ENCODE measurements at places on chromosomes 16 and 17.

- DNase-seq, result no peak
These were observed 27.8 kb downstream of the COPRS start for GRCh38 chr17:31830971-31831858.

DNA sequence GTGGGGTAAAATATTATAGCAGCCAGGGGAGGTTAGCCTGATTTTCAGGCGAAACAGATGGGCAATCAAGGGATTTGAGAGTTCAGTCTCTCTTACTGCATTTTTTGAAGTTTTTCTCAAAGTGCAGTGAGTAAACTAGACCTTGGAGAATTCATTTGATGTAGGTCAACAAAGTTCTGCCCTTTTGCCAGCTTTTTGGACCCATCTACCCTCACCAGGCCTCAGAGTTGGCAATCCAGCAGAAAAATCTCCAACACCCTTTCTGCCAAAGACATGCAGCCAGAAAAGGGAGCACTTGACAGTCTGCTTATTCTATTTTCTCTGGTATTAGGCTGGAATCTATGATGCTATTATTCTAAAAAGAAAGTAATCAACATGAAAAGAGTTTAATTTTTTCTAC is 162.2 kb upstream of the TOM1L1 start:
- no peak for DNase-seq

- no peak for DNase-seq
These were observed 18.3 kb upstream of the LITAF start for GRCh38 chr16:11604783-11605563.

GRCh38 chr17:12877953-12878669 is 88.8 kb downstream of the ARHGAP44 start:
- DNase-seq, result no peak

GRCh38 chr17:17200311-17200710 is 5.8 kb downstream of the PLD6 start:
- no peak for DNase-seq

GRCh38 chr16:22683258-22683657 is 130.7 kb upstream of the HS3ST2 start:
- DNase-seq, result no peak

DNA sequence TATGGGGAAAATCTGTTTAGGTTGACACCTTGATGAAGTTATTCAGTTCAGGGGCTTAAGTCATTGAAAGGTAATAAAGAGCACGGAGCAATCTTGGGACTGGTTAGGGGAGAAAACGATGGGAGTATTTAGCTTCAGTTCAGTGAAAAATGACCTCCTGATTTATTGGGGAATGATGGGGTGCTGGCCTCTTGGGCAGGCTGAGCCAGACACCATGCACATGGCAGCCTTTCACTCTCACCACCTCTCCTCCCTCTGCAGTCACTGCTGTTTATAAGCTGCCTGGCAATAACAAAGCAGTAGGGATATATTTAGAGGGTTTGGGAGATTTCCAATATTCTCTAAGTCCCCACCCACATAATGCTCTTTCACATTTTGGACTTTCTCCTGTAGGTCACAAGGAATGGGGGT is 140.5 kb upstream of the HS3ST2 start:
- DNase-seq, result no peak

DNA sequence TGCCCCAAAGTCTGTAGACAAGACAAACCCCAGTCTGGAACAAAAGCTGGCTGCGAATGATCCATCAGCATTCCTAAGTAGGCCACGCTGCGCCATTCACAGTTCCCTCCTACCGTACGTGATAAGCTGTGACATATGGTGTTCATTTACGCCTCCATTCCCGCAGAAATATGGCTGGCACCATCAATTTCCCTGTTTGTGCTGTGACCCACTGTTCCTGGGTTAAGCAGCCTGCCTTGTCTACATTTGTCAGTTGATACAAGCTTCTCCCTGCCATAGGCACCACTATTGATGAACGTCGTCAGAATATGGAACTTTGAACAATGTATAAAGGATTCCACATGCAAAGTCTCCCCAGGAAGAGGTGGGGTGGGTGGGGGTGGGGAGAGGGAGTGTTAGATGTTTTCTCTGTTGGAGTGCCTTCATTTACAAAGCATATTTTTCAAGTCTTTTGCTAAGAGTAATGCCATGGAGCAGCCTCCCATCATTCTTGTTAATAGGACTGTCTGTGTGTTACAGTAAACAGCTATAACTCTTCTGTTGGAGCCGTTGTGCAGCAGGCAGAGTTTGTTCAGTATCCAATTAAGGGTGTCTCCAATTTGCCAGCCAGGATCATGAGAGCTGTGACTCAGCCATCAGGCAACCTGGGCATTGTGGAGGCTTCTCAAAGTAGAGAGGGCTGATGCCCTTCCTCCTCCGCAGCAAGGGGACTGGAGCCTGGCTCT is 294.6 kb downstream of the TMEM114 start:
- DNase-seq, result no peak

DNA sequence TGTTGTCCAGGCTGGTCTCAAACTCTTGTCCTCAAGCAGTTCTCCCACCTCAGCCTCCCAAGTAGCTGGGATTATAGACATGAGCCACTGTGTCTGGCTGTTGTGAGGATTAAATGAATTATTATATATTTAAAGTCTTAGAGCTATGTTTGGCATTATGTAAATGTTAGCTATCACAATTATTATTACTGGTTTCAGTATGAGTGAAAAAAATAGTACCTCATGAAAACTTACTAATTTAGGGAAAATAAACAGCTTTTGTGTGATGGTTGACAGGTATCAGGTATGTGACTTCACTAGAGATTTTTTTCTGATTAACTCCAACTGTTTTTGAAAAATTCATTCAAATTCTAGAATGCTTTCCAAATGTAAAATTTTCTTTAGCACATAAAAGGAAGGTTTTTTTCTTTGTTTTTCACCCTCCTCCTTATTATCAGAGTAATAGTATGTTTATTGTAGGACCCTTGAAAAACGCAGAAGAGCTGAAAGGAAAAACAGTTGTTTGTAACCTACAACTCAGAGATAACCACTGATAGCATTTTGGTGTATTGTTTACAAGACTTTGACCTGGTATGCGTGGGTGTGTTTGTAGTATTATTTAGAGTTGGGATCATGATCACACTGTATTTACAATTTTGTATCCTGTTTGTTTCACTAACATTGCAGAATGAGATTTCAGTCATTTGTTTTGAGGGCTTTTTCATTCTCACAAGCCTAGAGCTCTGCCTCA is 13.2 kb downstream of the NLK start:
- no peak for DNase-seq

DNA sequence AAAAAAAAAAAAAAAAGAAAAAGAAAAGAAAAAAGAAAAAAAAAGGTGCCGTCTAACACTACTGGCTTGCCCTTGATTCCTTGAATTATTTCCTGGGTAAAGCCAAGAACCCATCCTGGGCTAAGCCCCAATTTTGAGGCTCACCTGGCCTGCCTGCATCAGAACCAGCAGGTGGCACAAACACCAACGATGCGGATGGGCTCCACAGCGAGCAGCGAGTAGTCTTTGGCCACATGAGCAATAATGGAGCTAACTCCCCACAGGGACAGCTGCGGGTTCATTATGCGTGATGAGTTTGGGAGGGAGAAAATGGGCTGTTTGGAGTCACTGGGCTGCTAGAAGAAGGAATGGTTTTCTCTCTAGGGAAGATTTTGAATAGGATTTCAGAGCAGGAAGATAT is 91.1 kb downstream of the ASIC2 start:
- no peak for DNase-seq

DNA sequence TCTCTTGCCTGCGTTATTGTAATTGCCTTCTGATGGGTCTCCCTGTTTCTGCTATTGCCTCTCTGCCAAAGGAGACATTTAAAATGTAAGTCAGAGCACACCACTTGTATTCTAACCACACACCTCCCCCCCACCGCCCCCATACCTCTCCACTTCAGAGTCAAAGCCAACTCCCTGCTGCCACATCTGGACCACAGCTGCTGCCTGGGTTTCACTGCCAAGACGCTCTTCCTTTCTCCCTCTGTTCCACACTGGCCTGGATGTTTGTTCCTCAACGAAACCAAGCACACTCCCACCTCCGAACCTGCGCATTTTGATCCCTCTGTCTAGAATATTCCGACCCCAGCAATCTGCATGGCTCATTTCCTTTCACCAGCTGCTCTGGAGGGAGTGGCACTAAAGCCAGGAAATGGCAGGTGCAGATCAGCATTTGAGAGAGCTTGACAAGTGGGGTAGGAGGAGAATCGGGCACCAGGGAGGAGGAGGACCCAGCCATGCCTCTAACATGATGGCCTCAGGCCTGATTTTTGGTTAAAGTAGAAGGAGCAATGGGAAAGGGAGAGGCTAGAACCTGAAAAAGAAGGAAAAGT is 92.4 kb upstream of the HS3ST2 start:
- no peak for DNase-seq

- DNase-seq, result no peak
These were observed 409.6 kb downstream of the GRIN2A start for GRCh38 chr16:9772526-9773225.

DNA sequence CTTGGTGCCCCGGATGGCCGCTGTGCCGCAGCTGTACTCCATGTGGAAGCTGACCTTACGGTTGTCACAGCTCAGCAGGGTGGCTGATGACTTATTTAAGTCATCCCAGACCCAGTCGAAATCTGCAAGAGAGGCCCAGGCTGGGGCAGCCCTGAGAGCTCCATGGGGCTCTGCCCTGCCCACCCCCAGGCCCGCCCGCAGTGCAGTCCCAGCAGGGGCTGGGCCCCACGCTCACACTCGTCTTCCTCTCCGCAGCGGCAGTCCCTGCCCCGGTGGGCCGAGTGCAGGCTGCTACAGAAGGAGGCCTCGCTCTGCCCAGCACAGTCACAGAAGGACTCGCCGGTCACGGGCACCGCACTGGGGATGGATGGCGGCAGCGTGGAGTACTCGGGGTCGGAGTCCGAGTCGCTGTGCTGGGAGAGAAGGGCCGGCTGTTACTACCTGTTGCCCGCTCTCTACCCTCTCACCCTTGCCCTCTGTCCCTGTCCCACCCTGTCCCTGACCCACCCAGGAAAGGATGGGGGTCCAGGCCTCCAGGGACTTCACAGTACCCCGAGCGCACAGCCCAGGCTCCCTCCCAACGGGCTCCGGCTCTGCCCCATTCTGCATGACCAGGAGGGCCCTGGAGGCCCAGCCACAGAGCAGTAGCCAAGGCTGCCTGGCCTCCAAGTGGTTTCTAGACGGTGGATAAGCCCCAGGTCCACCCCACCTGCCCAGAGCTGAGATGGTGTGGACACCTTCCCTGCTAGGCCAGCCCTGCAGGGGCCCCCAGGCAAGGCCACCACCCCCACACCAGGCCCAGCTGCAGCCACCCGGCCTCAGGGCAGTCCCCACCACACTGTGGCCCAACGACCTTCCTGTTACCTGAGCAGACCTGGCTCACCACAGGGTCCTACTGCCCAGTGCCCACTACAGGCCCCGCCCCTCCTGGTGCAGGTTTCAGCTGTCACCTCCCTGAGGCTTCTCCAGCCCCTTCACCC is 3.9 kb downstream of the SPSB3 start:
- DNase-seq, result no peak

- peak; percentile 43 for DNase-seq
These were observed 1.3 kb downstream of the METTL23 start for GRCh38 chr17:76727745-76728456.

- DNase-seq, result no peak
These were observed 47.3 kb downstream of the C16orf82 start for GRCh38 chr16:27114006-27114405.

DNA sequence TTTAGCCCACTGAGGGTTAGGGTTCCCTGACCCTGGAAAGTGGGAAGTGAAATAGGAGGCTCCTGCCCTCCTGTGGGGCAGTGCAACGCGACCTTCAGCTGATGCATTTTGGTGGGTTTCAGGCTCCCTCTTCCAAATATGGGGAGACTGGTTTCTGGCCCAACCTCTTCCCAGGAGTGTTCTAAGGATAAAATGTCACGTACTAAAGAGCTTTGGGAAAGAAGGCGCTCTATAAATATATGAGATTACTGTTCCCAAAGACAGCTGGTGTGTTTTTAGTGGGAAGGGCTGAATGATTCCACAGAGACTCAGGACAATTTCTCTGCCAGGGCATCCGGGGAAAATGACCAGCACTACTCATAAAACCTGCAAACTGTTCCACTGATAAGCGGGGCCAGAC is 9.8 kb downstream of the SLC35B1 start:
- no peak for DNase-seq

DNA sequence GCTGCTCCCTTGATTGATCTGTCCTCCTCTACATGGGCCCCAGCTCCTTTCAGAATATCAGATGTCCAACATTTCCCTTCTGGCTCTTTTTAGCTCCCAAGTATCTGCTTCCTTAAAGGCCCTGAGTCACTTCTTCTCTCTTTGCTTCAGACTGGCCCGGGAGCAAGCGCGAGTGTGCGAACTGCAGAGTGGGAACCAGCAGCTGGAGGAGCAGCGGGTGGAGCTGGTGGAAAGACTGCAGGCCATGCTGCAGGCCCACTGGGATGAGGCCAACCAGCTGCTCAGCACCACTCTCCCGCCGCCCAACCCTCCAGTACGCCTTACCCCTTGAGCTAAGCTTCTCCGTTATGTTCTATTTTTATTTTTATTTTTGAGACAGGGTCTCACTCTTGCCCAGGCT is 12.3 kb downstream of the CNTROB start:
- DNase-seq, result no peak

DNA sequence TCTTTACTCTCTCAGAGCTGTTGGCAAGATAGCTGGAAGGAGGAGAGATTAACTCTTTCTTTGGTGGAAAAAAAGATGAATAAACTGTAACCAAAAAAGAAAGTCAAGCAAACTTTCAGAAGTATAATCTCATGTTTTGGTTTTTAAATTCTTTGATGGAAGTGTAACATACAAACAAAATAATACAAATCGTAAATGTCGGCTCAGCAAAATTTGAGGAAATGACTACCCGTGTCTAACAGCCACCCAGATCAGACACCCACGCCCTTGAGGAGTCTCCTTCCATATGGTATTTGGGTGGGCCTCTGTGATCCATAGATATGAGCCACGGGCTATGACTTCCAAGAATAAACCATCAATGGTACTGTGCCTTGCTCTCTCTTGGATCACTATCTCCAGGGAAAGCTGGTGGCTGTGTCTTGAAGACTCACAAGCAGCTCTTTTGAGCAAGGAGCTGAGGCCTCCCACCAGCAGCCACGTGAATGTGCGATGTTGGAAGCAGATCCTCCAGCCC is 9.6 kb upstream of the CD300C start:
- DNase-seq, result no peak

GRCh38 chr17:82235056-82235774 is 6.4 kb downstream of the SLC16A3 start:
- no peak for DNase-seq

- DNase-seq, result no peak
These were observed 129.1 kb downstream of the CLEC16A start for GRCh38 chr16:11073407-11073999.

GRCh38 chr16:48612611-48613010 is 2.6 kb upstream of the N4BP1 start:
- DNase-seq, result peak; percentile 58

GRCh38 chr17:58989629-58990028 is 117.1 kb downstream of the TRIM37 start:
- DNase-seq, result no peak

- DNase-seq, result no peak
These were observed 5.2 kb downstream of the TIMP2 start for GRCh38 chr17:78919861-78920450.

All from CD4-positive, alpha-beta T cell treated with Interleukin-21 for 1 hour (primary cell).